ENCODE measurements at places on chromosomes 1 and 21.

- no peak for DNase-seq
Measured at GRCh38 chr21:45225741-45226327, 61.9 kb downstream of the POFUT2 start.

GRCh38 chr21:25176637-25177412 lies 430.5 kb downstream of the MRPL39 start:
- no peak for DNase-seq

- no peak for DNase-seq
Measured at GRCh38 chr1:214306269-214306668, 25.3 kb downstream of the SMYD2 start.

- DNase-seq: peak; percentile 41
Measured at GRCh38 chr21:42107881-42108553, 36.9 kb downstream of the UMODL1 start.
